ENCODE measurements at places on chromosomes 13 and 19.
A peak's percentile ranks its signal among the peaks of the same experiment; 100 is the strongest.

GRCh38 chr13:106685143-106685542 lies 117.2 kb upstream of the ARGLU1 start:
- no peak for DNase-seq

GRCh38 chr13:30739761-30740642 lies 4.7 kb downstream of the ALOX5AP start:
- DNase-seq, result peak; percentile 53

DNA sequence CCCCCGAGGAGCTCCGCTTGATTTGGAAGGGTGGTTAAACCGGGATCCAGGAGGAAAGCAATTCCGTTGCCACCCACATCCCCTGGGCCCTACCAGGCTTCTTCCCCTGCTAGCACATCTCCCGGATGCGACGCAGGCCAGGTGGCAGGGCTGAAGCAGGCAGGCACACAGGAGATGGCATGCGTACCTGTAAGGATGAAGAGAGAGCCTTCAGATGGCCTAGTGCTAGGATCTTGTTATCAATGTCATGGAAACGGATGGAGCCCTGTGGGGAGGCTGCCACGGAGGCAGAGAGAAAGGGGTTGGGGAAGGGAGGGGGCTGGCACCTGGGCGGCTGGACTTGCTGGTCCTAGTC lies 8.5 kb upstream of the SOX1 start:
- no peak for DNase-seq

- DNase-seq, result no peak
Measured at GRCh38 chr13:32894589-32895001, 121.6 kb upstream of the KL start.

- no peak for DNase-seq
Measured at GRCh38 chr13:25440061-25440460, 68.3 kb downstream of the ATP8A2 start.

GRCh38 chr19:16358456-16358855 lies 33.8 kb downstream of the KLF2 start:
- no peak for DNase-seq

- no peak for DNase-seq
Measured at GRCh38 chr13:98303858-98304257, 126.8 kb upstream of the RNF113B start.

- no peak for DNase-seq
Measured at GRCh38 chr19:56988299-56988698, 131.5 kb upstream of the USP29 start.

GRCh38 chr13:84279166-84279565 lies 396.9 kb upstream of the SLITRK1 start:
- no peak for DNase-seq

DNA sequence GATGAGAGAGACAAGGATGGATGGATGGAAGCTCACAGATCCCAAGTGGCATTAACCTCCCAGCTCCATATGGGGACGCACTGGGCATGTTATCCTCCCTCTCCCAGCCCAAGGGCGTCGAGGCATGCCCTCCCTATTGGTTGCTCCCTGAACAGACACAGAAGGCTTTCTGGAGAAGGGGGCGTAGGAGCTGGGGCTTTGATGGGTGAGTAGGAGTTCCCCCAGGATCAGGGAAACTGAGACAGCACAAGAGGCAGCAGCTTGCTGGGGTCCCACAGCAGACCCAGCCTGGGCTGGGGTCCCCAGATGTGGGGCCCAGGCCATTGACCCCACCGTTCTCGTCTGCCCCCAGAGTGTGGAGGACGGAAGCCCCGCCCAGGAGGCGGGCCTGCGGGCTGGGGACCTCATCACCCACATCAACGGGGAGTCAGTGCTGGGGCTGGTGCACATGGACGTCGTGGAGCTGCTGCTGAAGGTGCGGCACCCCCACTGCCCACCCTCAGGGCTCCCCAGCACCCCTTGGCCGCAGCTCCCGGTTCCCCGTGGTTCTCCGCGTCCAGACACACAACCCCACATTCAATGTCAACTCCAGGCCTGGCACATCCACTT lies 7.5 kb upstream of the PIK3R2 start:
- DNase-seq, result no peak

- DNase-seq, result no peak
Measured at GRCh38 chr19:45778010-45778661, 4.2 kb downstream of the DMPK start.

DNA sequence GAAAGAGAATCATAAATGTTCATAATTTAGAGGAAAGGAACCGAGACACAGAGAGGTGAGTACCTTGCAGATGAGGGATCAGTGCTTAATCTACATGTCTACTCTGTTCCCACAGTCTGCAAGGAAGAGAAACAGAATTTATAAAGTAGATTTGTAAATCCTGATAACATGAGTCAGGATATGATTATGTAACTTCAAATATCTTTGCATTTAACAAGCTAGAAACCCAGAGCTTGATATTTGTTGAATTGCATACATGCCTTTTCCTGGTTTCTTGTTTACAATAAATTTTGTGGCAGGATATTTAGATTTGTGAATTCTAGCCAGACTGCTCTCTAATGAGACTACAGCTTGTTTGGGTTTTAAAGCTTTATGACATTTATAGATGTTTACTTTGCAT lies 219.2 kb downstream of the ENOX1 start:
- no peak for DNase-seq

GRCh38 chr13:110593430-110594130 lies 21.8 kb upstream of the NAXD start:
- DNase-seq, result peak; percentile 80

GRCh38 chr13:32278426-32278825 lies 36.7 kb downstream of the ZAR1L start:
- peak; percentile 36 for DNase-seq

All from GM10248 (cell line).